HCT116 (cell line): ENCODE measurements at places on chromosomes 2 and 18.

DNA sequence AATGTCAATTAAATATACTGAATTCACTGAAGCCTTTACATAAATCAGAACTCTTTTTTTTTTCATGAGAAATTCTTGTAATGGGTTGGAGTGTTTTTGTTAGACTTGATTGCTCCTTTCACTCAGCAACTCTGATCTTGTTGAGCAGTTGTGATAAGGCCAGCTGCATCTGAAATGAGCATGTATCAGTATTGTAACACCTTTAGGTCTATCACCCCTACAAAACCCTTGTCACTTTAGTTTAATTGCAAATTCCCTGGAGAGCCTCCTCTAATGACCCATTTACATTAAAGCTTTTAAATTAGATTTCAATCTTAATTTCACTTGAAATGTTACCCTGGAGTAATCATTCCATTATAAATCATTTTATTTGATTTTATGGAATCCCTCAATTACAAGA is 346.8 kb upstream of the TCF4 start:
- no peak for DNase-seq

- DNase-seq: no peak
Measured at GRCh38 chr2:236517251-236518031, 52.2 kb upstream of the ACKR3 start.

DNA sequence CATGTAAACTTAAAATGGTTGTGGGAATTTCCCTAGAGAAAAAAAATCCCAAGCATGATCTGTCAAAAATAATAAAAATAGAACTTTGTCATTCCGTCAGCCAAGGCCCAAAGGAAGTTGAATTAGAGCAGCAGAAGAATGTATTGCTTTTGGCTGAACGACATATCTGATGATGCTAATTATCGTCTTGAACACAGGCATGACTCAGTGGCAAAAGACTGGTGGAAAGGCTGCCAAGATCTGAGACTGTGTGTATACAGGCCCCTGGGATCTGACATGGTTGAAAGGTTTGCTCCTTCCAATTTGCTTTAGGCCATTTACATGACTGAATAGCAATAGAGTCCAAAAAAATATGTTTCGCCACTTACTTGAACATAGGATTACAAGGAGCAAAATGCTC is 1057.1 kb upstream of the CRIM1 start:
- no peak for DNase-seq

DNA sequence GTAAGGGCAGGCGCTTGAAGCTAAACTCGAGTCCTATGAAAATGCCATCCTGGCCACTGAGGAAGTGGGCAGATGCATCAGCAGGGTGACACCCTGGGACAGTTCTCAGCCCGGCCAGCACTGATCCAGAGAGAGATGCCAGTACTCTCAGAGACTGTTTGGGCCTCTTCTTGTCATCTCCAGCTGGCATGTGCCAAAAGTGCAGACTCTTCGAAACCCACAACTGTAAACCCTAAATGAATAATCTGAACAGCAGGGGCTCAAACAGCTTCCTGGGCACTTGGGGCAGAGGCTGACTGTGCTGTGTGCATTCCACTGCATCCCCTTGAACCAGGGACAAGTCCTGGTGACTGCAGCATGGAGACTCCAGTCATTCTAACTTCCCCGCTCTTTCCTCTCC is 204.2 kb upstream of the SMAD2 start:
- DNase-seq: no peak

GRCh38 chr2:24731040-24731439 is 62.2 kb downstream of the PTRHD1 start:
- DNase-seq: no peak

- no peak for DNase-seq
Measured at GRCh38 chr2:228777855-228778355, 493.2 kb downstream of the PID1 start.

DNA sequence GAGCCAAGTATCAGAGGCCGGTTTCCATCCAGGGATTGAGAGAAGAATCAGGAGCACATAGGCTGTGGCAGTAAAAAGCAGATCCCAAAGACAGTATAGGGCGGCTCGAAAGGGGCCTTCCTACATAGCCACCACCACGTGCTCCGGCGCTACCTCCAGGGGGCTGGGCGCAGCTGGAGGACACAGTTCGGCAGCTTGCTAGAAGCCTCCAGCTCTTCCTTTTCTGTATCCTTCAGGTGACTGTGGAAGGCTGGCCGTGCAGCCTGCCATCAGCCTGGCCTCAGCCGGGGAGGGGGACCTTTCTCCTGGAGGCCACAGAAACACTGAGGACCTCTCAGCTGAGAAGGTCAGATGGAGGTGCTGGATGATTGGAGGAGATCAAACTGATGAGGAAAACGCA is 183.6 kb upstream of the GLI2 start:
- DNase-seq: no peak

GRCh38 chr2:181911830-181912229 is 20.3 kb downstream of the ITPRID2 start:
- no peak for DNase-seq

- no peak for DNase-seq
Measured at GRCh38 chr2:122236152-122236874, 480.9 kb downstream of the TSN start.

DNA sequence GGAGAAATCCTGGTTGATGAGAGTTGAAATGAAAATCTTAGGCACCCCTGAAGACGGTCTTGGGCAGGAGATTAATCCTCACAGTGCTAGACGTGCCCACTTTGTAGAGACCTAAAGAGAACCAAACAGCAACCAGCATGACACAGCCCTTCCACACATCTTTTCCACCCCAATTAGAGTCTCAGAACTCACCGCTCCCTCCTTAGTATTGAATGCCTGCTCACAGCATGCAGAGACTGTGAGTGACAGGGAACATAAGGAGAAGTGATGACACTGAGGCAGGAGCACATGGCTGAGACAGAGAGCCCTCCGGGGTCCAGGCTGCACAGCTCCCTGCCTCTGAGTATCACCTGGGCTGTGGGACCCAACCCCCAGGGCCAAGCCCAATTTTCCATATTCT is 367.6 kb downstream of the EIPR1 start:
- DNase-seq: no peak

DNA sequence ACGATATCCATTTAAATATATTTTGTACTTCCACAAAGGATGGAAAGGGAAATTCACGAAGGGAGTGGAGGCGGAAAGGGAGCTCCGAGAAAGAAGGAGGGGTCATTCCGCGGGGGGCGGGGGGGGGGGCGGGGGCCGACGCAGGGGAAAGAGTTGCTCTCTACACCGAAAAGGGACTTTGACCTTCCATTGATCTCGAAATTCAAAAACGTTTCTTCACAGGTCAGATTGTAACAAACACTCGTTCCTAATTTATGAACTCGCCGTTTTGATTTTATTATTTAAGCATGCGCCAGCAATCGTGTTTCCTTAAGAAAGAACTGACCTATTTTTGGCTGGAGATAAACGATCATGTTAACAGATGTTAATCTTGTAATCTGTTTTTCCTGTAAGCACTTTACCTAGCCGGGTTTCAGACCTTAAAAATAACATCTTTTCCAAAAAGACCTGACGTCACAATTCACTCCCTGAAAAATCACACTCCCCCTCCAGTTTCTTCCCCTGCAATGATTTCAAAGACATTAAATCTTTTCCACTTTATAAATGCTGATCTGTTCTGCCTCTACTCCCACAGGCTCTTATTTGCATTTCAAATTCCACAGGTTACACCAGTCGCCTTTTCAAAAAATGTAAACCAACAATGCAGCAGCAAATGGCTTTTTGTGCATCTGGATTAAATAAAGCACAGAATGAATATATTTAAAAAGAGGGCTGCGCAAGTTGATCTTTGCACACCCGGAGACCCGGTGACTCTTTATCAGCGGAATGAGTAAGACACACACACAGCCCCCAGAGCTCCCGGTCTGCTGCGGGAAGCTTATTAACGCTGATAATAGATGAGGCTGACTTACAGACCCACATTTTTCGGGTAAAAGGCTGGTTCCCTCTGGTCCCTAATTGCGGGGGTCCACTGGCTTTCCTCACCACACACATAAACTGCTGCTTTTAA is 1.6 kb downstream of the ZNF516 start:
- no peak for DNase-seq

DNA sequence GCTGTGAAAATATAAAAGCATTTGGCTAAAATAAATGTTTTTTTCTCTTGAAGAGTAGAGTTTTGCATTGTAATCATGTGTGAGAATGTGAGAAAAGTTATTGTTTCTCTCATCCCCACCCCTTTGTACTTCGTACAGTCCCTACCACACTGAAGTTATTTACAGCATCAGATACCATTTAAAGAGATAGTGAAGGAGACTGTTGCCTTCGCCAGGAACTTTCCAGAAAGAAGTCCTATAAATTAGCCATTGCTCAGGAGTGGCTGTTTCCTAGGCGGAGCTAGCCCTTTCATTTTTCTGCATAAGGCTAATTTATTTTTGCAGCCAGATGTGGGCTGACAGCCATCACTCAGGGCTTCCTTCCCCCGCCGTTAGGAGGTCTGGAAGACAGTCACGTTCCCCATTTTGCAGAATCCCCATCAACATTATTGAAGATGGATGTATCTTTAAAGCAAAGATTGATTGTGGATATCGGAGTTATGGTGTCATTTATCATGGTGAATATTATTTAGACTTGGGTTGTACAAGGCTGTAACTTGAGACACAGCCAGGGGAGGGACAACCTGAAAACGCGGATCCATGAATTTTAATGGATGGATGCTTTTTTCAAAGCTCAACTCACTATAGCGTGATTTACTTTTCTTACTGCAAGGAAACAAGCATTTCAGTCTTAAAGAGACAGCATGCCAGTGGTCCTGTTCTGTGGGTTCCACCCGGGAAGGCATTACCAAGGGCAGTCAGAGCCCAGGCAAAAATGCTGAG is 17.1 kb downstream of the TSHZ1 start:
- no peak for DNase-seq

DNA sequence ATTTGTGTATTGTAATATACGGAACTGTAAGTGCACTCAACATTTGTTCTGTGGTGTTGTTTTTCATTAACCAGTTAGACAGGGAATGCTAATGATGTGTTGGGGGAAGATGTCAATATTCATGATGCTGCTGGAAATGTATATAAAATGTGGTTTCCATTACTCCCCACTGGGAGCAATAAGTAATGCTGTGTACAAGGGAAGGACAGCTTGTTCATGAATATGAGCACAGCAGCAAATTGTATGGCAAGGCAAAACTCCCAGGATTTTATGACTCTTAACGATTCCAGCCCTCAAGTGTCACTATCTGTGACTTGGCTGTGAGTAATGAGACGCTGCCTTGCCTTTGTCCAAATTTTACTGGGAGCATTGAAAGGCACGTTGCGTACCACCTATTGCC is 312.4 kb upstream of the DDX18 start:
- no peak for DNase-seq

DNA sequence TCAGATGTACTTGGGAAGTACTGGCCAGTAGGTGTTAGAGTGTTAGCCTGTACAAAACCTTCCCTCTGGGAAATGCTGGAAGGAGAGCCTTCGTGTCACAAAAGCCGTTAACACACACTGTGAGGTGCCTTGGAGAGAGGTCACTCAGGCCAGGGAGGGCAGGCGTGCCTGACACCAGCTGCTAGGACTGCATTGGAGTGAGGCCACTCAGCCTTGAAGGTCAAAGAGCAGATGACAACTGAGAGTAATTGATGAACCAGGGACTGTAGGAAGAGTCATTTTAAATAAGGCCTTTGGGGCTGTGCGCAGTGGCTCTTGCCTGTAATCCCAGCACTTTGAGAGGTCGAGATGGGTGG is 45.4 kb downstream of the ASAP2 start:
- DNase-seq: no peak

DNA sequence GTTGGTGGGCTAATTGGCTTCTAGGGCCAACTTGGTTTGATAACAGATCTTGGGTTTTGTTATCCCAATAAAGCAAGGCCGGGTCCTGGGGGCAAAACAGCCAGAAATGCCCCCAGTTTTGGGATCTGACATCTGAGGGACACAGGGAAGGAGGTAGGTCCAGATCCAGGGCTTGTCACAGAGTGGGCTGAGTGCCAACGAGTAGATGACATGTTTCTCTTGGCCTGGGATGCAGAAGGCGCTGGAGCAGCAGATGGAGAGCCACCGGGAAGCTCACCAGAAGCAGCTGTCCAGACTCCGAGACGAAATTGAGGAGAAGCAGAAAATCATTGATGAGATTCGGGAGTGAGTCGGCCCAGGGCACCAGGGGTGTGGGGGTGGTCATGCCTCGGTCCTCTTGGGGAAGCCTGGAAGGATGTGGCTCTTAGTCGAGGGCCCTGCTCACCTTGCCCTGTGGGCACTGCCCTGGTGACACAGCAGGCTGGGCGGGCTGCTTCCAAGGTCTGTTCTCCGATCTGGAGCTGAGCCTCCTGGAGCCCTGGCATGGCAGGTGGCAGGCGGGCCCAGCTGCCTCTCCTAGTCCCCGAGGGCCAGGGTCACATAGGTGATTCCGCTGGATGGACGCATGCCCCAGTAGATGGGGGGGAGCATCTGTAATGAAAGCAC is 40.2 kb upstream of the LYPD6B start:
- no peak for DNase-seq

DNA sequence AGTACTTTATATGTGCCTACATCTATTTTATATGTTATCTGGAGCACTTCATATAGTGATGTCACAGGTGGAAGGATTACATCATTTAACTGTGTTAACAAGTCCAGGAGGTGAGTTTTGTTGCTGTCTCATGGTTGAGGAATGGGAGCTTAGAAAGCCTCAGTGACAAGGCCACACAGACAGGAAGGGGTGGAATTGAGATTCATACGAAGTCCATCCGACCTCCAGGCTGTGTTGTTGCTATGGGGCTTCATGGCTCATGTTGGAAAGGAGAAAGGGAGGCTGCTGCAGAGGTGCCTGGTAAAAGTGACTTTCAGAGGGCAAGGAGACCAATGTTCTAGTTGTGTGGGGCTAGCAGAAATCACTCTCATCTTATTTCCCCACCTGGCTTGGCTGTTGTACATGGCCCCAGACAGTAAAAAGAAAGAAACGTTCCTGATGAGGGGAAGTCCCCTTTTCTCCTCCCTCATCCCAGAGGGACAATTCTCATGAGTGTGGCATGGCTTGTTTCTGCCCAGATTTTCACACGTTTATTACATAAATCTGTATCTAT is 31.0 kb upstream of the GREB1 start:
- peak; percentile 13 for DNase-seq
